Esophagus muscularis mucosa (tissue), 4 donors: ENCODE measurements at places on chromosomes 5 and 9. TPM values are rescaled to one million over a fixed set of nuclear protein-coding genes. Genes with fewer than 3 reads are reported as not detected.

NPM1 gene
- 460 TPM for total RNA-seq

PCDHGB3 gene
- total RNA-seq: 3.3 TPM

LHX3 gene
- not detected for total RNA-seq

- no peak for DNase-seq
Observed at GRCh38 chr9:121886759-121887485, 206.2 kb downstream of the TTLL11 start.

DNA sequence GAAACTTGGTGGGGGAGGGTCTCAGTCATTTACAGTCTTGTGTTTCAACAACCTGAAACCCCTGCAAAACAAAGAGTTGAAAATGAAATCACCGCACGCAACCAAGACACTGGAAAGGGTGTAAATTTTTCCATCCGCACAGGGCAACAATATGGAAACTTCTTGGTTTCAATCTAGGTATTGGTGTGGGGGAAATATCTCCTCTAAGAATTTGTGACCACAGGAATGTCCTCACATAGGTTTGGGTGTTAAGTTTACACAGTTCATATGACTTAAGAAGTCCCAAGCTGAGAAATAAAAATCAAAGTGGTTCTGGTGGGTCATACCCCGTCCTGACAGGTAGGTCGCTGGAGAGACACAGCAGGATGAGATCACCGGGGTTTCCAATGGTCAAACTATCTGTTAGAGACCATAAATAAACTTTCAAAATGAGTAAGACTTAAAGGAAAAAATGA is 51.9 kb upstream of the PIP5K1B start:
- DNase-seq: no peak

GRCh38 chr9:114669961-114670360 is 12.0 kb downstream of the TEX48 start:
- no peak for DNase-seq

GRCh38 chr5:122668552-122668951 is 106.3 kb upstream of the SNX2 start:
- DNase-seq: no peak

DNA sequence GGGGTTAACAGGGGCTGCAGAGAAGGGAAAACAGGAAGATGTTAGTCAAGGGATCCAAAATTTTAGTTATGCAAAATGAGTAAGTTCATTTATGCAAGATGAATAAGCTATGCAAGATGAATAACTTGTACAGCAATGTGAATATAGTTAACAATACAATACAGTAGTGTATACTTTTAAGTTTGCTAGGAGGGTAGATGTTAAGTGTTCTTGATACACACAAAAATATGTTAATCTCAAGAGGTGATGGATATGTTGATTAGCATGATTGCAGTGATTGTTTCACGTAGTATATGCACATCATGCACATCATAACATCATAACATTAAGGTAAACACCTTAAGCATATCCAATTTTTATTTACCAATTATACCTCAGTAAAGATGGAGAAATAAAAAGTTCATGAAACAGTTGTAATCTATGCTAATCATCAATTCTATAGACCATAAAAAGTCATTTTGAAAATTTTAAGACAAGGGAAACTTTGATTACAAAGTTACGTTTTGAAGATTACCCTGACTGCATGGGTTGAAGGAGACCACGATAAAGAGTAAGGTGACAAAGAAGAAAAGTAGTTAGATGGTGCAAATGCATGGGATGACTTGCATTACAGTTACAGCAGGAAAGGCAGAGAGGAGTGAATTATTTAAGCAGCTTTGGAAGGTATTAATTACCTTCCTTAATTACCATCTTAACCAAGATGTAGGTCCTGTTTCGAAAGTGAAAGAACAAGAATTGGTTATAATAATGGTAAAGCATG is 31.4 kb downstream of the FAM174A start:
- no peak for DNase-seq

- DNase-seq: no peak
Observed at GRCh38 chr5:91670563-91670962, 287.4 kb upstream of the ARRDC3 start.
